ENCODE measurements at places on chromosomes 13 and 19.

- DNase-seq, result no peak
These were observed 8.8 kb downstream of the DDX39A start for GRCh38 chr19:14410091-14411051.

GRCh38 chr19:44598880-44599279 lies 14.5 kb upstream of the IGSF23 start:
- no peak for DNase-seq

- no peak for DNase-seq
These were observed 11.7 kb downstream of the PLIN4 start for GRCh38 chr19:4506449-4507149.

- DNase-seq, result no peak
These were observed 42.6 kb downstream of the B3GLCT start for GRCh38 chr13:31242367-31242766.

- no peak for DNase-seq
These were observed 71.5 kb downstream of the SPATA13 start for GRCh38 chr13:24232037-24232436.

DNA sequence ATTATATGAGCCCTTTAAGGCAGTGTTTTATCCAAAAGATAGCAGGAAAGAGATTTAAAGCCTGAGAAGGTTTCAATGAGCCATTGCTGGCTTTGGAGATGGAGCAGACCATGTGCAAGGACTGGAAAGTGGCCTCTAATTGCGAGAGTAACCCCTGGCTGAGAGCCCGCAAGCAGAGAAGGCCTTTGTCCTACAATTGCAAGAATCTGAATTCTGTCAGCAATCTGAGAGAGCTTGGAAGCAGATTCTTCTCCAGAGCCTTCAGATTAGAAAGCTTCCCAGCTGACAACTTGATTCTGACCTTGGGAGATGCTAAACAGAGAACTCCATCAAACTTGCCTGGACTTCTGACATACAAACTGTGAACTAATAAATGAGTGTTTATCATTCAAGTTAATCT lies 528.7 kb upstream of the KLF12 start:
- no peak for DNase-seq

DNA sequence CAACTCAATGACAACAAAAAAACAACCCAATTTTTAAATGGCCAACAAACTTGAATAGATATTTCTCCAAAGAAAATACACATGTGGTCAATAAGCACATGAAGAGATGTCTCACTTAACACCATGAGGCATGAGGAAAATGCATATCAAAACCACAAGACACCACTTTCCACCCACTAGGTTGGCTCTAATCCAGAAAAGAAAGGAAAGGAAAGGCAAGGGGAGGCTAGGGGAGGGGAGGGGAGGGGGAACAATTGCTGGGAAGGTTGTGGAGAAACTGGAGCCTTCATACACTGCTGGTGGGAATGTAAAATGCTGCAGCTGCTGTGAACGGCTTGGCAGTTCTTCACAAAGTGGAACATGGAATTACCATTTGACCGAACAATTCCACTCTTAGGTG lies 854.3 kb downstream of the UQCRFS1 start:
- no peak for DNase-seq

- no peak for DNase-seq
These were observed 45.7 kb downstream of the NAA16 start for GRCh38 chr13:41356786-41357185.

DNA sequence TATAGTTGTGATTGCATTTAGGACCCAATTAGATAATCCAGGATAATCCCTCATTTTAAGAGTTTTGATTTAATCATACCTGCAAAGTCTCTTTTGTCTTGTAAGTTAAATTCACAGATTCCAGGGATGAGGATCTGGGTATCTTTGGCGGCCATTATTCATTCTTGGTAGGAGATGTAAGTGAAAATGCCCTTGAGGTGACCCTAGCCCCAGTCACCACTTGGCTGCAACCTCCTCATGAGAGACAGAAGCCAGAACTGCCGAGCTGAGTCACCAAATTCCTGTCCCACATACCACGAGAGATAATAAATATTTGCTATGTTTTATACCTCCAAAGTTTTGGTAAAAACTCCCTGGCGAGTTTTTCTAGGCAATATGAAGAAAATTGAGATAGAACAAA lies 389.4 kb downstream of the RFC3 start:
- no peak for DNase-seq

- no peak for DNase-seq
These were observed 593 bp downstream of the ZNF135 start for GRCh38 chr19:58059671-58060078.

- DNase-seq, result no peak
These were observed 202.6 kb upstream of the UFM1 start for GRCh38 chr13:38147050-38147449.

GRCh38 chr19:45404557-45405434 lies at the start of gene PPP1R13L:
Gene PPP1R13L, minus strand, starts transcription at chr19:45405069. Its CDS starts 6,751 bp downstream, at chr19:45398318.
- peak; percentile 26 for DNase-seq

GRCh38 chr13:99376132-99376531 lies 68.9 kb upstream of the GPR183 start:
- DNase-seq, result peak; percentile 24

DNA sequence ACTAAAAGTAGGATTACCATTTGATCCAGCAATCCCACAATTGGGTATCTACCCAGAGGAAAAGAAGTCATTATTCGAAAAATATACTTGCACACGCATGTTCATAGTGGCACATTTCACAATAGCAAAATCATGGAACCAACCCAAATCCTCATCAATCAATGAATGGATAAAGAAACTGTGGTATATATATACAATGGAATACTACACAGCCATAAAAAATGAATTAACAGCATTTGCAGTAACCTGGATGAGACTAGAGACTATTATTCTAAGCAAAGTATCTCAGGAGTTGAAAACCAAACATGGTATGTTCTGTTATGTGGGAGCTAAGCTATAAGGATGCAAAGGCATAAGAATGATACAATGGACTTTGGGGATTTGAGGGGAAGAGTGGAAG lies 3.0 kb downstream of the ZNF708 start:
- DNase-seq, result no peak

DNA sequence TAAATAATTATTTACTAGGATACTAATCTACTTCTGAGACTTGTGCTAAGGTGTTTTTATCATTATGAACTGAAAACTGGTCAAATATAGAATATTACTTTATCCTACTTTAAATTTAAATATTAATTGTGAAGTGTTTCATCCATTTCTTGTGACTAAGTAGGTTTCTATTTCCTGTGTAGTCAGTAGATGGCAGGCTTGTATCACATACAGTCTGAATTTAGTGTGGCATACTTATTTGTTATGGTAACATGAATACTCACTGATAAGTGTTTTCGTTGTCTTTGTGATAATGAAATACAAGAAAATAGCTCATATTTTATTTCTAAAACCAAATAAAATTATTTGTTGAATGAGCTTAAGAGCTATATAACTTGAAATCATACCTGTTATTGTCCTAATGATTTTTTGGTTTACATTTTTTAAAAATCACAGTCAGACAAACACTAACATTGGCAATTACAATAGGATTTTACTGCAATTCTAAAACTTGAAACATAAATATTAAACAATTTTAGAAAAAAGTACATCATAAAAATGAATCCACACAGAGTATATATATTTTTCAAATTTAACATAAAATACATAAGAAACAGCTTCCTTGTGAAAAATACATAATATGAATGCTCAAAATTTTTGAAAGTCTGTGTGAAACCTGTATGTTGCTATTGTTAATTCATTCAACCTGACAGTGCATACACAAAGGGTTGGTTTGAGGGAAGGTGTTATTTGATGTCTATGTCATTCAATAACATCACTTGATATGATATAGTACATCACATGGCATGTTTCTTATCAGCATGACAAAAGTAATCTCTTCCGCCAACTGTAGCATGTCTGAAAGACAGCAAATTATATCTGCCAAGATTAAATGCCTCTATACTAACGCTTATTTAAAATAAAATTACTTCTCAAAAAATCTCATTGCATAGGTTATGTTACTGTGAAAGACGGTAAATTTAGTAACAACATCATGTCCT lies 904.8 kb upstream of the PCDH20 start:
- DNase-seq, result peak; percentile 76

DNA sequence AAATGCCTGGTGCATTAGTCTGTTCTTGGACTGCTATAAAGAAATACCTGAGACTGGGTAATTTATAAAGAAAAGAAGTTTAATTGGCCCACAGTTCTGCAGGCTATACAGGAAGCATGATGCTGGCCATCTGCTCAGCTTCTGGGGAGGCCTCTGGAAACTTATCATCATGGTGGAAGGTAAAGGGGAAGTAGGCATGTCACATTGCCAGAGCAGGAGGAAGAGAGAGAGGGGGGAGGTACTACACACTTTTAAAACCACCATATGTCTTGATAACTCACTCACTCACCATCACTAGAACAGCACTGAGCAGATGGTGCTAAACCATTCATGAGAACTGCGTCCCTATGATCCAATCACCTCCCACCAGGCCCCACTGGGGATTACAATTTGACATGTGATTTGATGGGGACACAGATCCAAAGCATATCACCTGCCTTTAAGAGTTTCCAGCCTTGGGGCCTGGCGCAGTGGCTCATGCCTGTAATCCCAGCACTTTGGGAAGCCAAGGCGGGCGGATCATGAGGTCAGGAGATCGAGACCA lies 219.0 kb downstream of the KATNAL1 start:
- no peak for DNase-seq

DNA sequence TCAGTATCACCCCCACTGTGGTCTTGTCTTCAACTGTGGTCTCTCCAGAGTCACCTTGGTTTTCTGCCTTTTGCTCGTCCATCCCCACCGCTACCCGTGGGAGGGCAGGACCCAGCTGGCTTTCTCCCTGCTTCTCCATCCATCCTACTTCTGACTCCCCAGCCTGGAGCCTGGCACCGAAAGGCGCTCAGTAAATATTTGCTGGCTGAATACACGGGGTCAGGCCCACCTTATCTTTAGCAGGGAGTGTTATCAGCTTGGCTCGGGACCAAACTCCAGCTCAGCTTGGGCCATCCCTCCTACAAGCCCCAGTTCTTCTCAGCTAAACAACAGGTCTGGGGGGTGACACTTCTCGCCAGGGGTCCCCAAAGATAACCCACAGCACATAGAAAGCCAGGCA lies 62.0 kb upstream of the KLF2 start:
- no peak for DNase-seq

DNA sequence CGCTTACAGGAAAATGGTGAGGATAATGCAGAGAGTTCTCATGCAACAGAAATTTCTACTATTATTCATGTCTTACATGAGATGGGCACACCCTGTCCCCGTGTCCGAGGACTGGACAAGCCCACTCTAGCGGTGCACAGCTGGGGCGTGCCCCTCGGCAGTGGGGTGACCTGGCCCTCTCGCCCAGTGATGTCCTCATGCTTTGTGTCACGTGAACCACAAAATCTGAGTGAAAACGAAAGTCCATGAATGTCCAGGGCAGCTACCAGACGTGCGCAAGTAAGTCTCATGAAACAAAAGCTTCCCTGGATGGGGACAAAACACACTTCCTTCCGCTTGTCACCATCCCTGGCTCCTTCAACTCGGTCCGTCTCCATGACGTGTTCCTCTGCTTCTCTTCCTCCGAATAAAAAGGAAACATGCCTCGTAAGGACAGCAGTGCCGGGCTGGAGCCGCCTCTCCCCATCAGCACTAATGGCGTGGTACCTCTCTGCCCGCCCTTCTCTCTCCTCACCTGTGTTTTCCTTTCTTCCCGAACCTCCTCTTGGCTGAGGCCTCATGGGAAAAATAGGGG lies 45.6 kb downstream of the ANKRD10 start:
- DNase-seq, result no peak

- DNase-seq, result no peak
These were observed 269.9 kb downstream of the DACH1 start for GRCh38 chr13:71597150-71597549.

DNA sequence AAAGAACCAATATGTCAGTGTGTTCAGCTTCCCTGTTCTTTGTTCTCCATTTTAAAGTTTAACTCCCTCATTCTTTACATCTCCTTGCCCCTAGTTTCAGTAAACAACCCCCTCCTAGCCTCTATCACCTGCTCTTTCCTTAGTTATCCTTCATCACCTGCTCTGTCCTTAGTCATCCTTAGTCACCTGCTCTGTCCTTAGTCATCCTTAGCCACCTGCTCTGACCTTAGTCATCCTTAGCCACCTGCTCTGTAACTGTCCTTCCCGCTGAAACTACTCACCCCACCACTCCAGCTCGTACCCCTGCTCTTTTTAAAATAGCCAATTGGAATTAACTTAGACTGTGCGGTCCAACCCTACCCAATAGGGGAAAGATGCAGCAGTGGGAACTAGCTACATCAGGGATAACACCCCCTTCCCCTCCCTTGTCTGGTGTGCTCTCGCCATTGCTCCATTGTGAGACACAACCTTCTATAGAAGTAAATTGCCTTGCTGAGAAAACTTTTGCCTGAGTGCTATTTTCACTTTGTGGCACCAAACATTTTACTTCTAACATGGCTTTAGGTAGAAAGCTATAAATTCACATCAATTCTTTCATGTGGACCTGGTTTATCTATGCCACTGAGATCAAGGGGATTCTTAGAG lies 16.2 kb downstream of the EDNRB start:
- DNase-seq, result no peak

- DNase-seq, result no peak
These were observed 5.0 kb downstream of the LYL1 start for GRCh38 chr19:13097463-13098258.

DNA sequence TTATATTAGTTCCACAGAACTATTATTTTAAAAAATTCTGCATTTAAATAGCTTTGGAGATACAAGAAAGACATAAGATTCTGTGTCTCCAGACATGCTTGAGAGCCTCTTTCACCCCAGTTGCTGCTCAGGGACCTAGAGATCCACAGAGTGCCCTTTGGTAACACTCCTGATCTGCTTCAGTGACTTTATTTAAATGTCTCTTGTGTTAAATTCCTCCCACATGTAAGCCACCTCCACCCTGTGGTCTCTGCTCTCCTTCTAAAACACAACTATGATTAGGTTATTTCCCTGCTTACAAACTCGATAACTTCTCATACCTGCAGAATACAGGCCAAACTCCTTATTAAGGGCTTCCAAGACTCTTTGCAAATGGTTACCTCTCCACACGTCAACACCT lies 141.0 kb downstream of the RFC3 start:
- peak; percentile 8 for DNase-seq

DNA sequence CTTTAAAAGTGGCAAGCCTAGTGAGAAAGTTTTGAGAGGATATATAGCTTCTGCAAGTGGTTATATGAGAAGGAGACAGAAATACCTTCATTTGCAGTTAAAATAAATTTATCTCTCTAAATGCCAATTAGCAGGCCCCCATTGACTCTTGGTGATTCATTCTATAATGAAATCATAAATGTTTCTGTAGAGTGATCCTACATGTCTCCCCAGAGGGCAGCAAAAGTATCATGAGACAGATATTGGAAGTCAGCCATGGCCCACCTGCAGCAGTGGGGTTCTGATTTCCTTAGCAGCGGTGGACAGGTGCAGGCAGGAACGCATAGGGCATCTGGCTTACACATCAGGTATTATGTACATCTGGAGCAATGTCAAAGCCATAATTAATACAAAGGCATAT lies 385.4 kb upstream of the SLC10A2 start:
- no peak for DNase-seq

- peak; percentile 64 for DNase-seq
These were observed at the start of gene FOXA3 for GRCh38 chr19:45863840-45864628. Gene FOXA3, plus strand, starts transcription at chr19:45864326. Its CDS starts 131 bp downstream, at chr19:45864457.

DNA sequence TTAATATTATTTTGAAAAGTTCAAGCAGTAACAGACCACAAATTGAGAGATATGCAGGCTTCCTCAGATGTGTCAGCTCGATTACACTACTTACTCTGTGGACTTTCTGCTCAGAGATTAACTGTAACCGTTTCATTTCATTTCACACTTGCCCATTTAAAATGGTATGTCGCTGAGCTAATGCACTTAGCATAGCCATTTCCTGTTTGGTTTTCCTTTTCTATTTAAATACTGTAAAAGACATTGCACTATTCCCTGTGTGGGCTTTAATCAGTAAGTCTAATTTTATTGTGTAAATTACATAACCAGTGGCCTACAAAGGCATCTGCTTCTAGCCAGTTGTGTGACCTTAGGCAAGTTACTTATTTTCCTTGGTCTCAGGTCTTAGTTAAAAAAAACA lies 237.6 kb downstream of the LACC1 start:
- DNase-seq, result peak; percentile 24
